8988T (cell line): ENCODE measurements at places on chromosomes 2 and 18.

DNA sequence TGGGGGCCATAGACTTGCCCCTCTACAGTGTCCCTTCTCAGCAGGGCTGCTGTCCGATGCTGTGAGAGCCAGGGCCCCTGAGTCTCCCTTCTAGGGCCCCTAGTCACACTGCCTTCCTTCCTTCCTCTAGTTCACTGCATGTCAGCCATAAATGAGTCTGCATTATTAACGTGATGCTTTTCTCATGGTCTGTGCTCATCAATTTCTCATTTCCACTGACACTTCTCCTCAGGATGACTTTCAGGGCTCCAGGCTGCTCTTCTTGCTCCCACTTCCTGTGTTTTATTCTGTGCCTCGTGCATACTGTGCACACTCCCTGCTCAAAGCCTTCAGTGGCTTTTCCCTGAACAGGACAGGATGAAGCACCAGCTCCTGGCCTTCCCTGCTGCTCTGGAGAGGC is 146.5 kb downstream of the FAM210A start:
- DNase-seq = no peak

GRCh38 chr18:616380-616995 is 19.7 kb downstream of the CLUL1 start:
- DNase-seq = no peak

GRCh38 chr2:191362841-191363240 is 117.6 kb downstream of the MYO1B start:
- no peak for DNase-seq

DNA sequence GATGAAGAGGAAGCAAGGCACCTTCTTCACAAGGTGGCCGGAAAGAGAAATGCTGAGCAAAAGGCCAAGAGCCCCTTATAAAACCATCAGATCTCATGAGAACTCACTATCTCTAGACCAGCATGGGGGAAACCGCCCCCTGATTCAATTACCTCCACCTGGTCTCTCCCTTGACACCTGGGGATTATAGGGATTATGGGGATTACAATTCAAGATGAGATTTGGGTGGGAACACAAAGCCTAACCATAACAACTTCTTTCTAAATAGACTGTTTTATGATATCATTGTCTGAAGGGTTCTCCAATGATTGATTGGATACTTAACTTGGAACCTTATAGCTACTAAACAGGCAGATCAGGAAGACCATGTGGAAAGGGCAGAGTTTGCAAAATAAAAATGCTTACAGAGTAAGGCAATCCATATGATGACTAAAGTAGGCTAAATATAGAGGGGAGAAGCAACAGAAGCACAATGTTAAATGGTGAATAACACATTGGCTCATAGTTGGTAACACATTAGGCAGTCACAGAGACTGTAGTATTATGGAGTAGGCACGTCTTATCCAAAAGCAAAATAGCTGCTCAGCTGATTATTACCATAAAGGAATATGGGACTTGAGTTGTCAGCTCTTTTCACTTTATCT is 179.0 kb downstream of the BARD1 start:
- no peak for DNase-seq

- DNase-seq = no peak
Observed at GRCh38 chr18:8424481-8424880, 184.8 kb upstream of the RAB12 start.

DNA sequence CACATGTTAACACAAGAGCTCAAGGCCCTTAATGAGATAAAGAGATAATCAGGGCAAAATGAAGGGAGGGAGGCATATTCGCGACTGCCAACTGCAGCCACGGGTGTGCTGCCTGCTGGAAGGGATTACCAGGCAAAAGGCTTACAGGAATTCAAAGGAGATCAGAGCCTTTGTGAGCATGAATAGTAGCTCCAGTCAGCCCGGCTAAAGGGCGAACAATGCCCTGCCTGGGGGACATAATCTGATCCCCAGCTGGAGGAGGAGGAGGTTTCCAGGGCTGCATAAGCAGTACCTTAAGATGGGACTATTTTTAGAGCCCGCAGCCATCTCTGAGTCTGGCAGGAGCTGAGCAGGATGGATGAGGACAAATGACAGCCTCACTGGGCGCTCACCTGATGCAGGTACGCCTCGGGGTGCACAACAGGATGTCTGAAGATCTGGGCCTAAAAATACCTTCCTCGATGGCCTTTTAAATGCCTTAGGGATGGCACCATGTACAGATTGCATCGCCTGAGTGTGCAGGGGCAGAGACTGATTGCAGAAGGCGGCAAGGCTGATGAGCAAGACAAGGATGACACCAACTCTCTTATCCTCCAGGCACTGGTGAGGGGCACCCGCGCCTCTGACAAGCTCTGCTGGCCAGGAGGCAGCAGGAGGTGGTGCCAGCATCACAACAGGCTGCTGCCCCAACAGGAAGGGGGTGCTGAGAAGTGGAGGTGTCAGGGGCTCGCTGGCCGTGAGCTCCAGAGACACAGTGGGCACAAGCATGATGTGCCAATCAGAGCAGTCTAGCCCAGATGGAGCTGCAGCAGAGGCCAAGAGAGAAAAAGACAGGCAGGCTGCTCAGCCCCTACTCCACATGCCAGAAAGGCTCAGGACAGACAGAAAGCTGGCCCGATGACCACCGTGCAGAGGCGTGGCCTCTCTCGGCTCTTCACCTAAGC is 111.4 kb downstream of the EIPR1 start:
- DNase-seq = no peak

- DNase-seq = no peak
Observed at GRCh38 chr2:95082477-95082876, 39.1 kb downstream of the MRPS5 start.

DNA sequence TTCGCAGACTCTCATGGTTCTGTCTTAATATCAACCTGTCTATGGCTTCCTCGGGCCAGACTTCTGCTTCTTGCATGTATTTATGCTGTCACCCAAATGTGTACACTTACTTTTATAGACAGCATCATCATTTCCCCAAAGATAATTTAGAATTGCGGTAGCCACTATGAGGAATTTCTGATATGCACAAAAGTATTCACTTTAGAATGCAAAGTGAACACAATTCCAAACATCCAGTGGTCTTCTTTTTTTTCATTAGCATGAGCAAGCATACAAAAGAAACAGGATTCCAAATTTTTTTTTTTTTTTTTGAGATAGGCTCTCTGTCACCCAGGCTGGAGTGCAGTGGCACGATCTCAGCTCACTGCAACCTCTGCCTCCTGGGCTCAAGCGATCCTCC is 21.0 kb upstream of the MCFD2 start:
- no peak for DNase-seq

DNA sequence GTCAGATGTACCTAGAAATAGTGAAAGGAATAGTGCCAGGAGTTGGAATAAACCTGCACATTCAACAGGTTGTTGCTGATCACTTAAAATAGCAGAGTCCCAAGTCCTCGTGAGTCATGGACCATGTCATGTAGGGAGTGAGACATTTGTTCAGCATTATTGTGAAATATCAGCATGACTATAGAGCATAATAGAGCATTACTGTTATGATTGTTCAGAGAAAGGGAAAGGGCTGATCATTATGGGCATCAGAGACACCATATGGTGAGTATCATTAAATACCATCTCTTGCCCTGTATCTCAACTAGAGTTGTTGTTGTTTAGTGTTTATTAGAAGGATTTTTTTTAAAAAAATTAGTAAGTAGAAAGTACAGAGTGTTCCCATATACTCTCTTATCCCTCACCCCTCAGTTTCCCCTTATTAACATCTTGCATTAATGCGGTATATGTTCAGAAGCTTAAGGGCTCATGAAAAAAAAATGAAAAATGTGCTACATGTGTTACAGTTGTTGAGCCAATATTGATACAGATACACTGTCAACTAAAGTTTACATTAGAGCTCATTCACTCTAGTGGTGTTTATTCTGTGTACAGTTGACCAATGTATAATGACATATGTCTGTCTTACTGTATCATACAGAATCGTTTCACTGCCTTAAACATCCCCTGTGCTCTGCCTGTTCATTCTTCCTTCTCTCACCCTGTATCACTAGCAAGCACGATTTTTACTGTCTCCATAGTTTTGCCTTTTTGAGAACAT is 5.7 kb downstream of the ELAC1 start:
- no peak for DNase-seq

DNA sequence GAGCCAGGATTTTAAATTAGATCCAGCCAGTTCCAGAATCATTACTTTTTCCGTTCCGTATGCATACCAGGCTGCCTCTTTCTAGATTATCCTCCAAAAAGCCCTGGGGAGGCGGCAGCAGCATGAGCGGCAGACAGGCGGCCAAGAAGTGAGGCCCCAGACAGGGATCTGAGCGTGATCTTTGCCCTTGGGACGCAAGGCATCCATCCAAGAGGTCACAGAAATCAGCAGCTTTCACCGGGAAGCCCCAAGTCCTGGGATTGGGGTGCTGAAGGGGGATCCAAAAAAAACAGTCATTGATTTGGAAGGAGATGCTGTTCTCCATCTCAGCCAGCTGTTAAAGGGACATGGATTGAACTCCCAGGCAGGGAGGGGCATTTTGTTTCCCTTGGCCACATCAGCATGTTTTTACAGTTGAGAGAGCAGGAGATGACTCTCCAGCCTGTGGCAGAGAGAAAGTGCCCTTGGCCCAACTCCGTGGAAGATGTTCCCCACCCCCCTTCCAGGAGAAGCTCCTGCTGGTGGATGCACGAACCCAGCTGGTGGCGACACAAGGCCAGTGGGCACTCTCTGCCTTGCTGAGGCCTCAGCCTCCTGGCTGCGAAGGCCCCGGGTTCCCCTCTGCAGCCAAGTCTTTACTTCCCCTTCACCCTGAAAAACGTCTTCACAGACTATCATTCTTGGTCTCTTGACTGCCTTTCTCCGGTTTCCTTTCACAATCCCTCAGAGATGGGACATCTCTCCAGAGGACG is 265.6 kb downstream of the ANAPC1 start:
- DNase-seq = no peak

DNA sequence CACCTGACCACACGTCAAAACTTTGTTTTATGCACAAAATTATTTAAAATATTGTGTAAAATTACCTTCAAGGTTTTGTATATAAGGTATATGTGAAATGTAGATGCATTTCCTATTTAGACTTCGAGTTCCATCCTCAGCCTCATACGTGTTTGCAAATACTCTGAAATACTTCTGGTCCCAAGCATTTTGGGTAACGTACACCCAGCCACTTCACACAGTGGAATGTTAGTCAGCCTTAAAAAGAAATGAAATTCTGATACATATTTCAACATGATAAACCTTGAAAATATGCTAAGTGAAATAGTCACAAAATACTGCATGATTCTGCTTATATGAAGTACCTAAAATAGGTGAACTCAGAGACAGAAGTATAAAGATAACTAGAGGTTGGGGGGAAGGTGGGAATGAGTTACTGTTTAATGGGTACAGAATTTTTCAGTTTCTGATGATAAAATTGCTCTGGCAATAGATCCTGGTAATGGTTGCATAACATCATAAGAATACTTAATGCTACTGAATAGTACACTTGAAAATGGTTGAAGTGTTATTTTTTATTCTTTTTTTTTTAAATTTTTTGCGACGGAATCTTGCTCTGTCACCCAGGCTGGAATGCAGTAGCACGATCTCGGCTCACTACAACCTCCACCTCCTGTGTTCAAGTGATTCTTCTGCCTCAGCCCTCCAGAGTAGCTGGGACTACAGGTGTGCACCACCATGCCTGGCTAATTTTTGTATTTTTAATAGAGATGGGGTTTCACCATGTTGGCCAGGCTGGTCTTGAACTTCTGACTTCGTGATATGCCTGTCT is 24.0 kb downstream of the NOP58 start:
- DNase-seq = no peak

DNA sequence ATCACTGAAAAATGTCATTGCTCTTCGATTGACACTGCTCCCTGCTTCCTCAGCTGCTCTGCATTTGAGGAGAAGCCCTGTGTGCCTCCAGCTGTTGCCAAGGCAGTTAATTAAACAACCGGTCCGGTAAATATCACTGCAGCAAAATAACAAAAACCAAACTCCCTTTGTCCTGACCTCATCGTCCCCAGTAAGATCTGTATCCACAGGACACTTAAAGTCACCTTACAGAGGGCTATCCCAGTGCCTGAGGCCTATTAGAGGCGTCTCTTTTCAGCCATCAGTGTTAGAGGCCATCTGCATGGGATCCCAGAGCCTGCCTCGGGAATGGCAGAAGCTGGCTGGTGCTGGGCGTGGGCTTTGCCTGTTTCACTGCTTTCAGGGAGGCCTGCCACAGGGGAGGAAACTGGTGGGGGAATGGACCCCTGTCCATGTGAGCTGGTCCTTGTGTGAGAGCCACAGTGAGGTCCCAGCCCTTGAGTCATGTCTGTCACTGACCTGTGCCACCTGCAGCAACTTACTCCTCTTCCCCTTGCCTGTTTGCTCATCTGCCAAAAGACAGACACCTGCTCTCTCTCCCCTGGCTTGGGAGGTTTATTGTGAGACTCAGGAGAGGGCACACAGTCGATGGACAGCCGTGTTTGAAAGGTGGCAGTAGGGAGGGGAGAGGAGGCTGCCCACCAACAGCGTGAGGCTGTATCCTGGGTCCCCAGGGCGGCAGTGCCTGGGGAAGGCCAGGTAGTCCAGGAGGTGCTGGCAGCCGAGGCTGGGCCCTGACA is 117.7 kb upstream of the MCFD2 start:
- no peak for DNase-seq

DNA sequence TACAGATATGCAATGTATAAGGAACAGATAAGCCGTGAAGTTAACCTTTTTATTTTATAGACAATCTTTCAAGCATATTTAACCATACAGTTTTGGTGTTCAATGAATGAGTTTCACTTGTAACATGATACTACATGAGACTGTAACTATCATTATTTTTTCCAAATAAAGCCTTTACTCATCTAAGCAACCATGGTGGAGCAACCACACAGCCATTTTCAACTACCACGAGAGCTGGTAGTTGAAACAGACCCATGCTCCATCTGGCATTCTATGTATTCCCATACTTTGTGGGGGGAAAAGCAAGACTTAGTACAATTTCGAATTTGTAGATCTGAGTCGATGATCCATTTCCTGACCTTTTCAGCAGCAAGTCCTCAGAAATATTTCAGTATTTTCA is 159.3 kb upstream of the RND3 start:
- no peak for DNase-seq

GRCh38 chr2:174994381-174994780 is 10.8 kb downstream of the CHN1 start:
- DNase-seq = no peak

GRCh38 chr2:74755386-74755785 is 78.5 kb upstream of the HK2 start:
- DNase-seq = no peak

- no peak for DNase-seq
Observed at GRCh38 chr2:164015328-164016123, 279.7 kb upstream of the FIGN start.
